ENCODE measurements at places on chromosomes 12 and 14. TPM values are rescaled to one million over a fixed set of nuclear protein-coding genes. Genes with fewer than 3 reads are reported as not detected.

The CIROP gene
- 0.88 TPM for total RNA-seq

The PRPH gene
- not detected for total RNA-seq

The PROX2 gene
- total RNA-seq, result not detected

The DHRS2 gene
- total RNA-seq, result not detected

The CLBA1 gene
- total RNA-seq, result 8.9 TPM

The CMA1 gene
- total RNA-seq, result not detected

The TBC1D30 gene
- total RNA-seq, result 0.39 TPM

The RNASE3 gene
- not detected for total RNA-seq

The BCL11B gene
- 0.13 TPM for total RNA-seq

The ANO4 gene
- 5.8 TPM for total RNA-seq

The CLEC4C gene
- total RNA-seq, result not detected

The E2F7 gene
- total RNA-seq, result 10.3 TPM

The MYH6 gene
- not detected for total RNA-seq

The LTBR gene
- total RNA-seq, result 131 TPM

The RNASE4 gene
- 18.6 TPM for total RNA-seq

The TROAP gene
- total RNA-seq, result 16.7 TPM

The PMCH gene
- total RNA-seq, result not detected

The PRIMA1 gene
- not detected for total RNA-seq

The SLC7A7 gene
- 9.1 TPM for total RNA-seq

The IFI27 gene
- total RNA-seq, result not detected

The ADCY4 gene
- 0.88 TPM for total RNA-seq
